ENCODE measurements at places on chromosomes 4 and X. TPM values are rescaled to one million over a fixed set of nuclear protein-coding genes. Genes with fewer than 3 reads are reported as not detected.

DNA sequence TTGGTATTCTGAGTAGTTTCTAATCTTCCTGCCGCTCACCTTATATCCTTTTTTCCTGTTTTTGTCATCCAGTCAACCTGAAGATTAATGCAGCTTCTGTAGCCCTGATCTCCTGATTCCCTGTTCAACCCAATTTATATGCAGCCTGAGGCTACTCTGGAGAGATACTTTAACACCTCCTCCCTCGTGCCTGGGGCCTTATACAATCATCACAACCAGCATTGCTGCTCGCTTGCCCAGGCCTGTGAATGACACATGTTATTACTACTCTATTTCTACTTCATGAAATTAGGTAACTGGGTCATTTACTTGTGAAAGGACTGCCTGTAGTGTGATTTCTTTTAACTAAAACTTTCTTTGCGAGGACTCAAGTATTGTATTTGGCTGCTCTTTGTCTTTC lies 33.7 kb upstream of the WDR17 start:
- DNase-seq, result peak; percentile 67

DNA sequence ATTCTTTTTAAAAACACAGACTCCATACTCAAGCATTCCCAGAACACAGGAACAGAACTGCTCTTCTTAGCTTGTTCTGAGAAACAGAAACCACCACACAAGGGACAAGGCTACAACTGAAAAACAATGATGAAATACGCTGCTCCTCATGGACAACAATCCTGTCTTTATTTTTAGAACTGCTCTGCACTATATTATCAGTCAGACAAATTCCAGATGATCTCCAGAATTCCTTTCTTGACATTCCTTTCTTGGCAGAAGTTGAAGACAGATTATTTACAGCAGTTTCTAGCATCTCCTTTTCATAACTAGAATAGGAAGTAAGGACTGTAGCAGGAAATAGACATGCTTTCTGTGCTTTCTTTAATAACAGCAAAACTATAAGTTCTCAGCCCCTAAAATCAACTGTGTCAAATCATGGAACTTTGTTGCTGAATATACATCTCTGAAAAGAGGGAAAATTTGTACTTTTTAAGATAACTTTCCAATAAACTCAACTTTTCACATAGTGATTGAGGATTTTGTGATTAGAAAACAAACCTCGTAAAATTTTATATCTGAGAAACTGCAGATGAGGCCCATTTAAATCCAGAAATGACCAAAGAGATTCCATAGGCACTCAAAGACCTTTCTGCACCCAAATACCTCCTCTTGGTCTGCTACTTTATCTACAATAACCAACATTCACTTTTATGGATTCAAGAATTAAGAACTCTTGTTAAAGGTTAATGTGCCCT lies 35.9 kb downstream of the ANTXR2 start:
- no peak for DNase-seq

- DNase-seq, result peak; percentile 62
These were observed 33.3 kb upstream of the SLC2A9 start for GRCh38 chr4:10054571-10055041.

GRCh38 chr4:48493452-48494100 lies 3.5 kb downstream of the ZAR1 start:
- DNase-seq, result no peak

GRCh38 chr4:38177035-38177546 lies 216.9 kb downstream of the PTTG2 start:
- no peak for DNase-seq

TMEM156 gene
- total RNA-seq, result 0.61 TPM

SPARCL1 gene
- not detected for total RNA-seq

Data from foreskin keratinocyte (primary cell).